Cerebellar nuclear complex (tissue), 1 donor: ENCODE measurements at places on chromosomes 12 and 14.

GRCh38 chr12:14931359-14931758 lies 7.0 kb downstream of the ERP27 start:
- no peak for DNase-seq

DNA sequence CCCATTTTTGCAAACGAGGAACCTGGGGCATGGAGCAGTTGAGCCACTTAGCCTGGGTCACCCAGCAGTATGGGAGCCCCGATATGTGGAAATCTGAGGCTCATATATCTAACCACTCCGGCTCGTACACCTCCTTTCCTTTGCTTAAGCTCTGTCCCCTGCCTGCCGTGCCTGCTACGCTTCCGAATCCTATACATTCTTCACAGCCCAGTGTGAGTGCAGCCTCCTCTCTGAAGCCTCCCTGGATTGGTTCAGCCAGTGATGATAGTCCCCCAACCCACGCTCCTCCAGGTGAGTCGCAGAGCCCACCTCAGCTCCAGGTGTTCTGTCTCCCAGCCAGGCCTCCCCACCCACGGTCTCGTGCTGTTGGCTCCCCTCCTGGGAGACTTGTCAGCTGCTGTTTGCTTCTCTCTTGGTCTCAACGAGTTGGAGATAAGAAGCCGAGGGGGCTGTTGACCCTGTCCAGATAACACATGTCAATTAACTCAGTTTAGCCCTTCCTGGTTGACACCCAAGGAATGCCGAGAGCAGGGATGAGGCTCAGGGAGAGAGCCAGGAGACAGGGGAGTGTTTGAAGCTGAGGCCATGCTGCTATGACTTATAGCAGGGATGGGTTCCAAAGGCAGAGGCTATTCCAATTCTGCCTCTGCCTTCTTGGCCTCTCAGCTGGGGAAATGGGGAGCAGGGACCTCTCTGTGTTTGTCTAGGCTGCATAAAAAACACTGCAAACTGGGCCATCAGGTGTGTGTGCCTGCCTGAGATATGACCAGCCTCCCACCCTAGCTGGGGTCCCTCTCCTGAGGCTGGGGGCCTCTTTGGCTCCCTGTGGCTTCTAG lies 19.0 kb downstream of the SDSL start:
- no peak for DNase-seq

- DNase-seq, result no peak
Measured at GRCh38 chr12:56816491-56816890, 53.4 kb downstream of the HSD17B6 start.

DNA sequence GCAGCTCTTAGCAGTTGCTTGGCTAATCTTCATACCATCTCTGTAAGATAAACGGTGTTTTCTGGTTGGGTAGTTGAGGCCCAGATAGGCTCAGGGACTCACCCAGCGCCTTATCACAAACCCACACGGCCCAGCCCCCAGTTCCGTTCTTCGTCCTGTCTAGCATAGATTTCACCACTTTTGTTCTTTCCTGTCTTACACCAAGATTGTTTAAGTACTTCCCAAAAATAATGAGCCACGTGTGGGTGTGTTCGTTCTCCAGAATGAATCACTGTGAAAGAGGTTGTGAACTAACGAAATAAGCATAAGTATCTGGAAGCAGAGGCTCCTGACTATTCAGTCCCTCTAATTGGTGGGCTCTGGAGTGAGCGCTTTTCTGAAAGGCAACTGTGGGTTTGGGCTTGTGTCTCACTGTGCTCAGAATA lies 21.4 kb downstream of the ACVR1B start:
- no peak for DNase-seq

DNA sequence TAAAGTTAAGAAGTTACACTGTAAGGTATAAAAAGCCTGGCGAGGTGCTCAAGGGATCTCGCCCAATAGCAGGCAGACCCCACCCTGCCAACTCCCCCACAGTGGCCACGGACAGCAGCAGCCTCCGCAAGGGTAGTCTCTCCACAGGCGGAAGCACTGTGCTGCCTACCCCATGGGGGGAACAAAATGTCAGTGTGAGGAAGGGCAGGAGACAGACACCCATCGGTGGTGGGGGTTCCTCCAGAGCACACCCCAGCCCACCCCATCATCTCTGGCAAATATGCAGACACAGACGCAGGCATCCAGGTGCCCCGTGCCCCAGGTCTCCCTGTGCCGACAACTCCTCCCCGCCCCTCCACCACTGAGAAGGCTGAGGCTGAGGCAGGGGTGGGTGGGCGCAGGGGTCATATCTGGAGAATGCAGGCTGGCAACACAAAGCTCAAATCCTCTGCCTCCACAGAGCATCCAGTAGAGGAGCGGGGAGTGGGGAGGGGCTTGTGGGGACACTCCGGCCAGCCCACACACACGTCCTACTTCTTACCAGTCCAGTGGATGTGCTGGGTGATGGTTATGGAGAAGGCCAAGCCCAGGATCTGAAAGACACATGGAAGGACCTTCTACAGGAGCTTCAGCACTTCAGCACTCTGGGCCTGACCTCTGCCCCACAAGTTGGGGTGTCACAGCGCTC lies 68.3 kb upstream of the DDX11 start:
- DNase-seq, result no peak

DNA sequence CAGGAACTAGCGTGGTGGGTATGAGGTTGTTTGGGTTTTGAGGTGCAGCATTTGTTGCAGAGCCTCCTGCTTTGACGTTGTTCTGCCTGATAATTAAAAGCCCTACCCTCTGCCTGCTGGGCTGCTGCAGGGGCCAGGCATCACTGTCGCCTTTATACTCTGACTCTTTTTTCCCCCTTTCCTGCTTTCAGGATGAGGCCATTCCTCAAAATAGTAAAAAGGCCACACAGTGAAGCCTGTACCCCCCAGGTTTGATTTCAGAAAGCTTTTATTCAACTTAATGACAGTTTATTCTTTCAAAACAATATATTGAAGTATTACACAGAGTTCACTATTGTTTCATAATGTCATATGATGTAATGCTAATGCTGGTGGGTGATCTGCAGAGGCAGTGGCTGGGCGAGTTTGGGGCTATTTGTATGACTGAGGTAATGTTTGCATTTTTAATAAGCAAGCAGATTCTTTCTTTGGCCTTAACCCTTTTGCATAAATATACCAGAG lies 9.1 kb downstream of the BORCS5 start:
- no peak for DNase-seq

- DNase-seq, result no peak
Measured at GRCh38 chr14:42428996-42429395, 822.3 kb downstream of the LRFN5 start.

DNA sequence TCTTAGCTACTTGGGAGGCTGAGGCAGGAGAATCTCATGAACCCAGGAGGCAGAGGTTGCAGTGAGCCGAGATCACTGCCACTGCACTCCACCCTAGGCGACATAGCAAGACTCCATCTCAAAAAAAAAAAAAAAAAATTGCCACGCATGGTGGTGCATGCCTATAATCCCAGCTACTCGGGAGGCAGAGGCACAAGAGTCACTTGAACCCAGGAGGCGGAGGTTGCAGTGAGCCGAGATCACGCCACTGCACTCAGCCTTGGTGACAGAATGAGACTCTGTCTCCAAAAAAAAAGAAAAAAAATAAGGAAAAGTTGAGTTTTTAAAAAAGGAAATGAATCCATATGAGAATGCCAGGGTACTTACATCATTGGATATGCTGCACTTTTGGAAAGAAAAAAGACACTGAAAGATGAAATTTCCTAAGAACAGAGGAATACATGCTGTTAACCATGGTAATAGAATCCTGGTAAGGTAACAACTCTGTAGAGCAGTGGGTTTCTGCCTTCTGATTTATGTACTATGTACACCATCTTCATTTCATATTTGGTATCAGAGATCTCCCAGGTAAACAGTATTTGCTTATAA lies 222.7 kb downstream of the ERC1 start:
- no peak for DNase-seq

DNA sequence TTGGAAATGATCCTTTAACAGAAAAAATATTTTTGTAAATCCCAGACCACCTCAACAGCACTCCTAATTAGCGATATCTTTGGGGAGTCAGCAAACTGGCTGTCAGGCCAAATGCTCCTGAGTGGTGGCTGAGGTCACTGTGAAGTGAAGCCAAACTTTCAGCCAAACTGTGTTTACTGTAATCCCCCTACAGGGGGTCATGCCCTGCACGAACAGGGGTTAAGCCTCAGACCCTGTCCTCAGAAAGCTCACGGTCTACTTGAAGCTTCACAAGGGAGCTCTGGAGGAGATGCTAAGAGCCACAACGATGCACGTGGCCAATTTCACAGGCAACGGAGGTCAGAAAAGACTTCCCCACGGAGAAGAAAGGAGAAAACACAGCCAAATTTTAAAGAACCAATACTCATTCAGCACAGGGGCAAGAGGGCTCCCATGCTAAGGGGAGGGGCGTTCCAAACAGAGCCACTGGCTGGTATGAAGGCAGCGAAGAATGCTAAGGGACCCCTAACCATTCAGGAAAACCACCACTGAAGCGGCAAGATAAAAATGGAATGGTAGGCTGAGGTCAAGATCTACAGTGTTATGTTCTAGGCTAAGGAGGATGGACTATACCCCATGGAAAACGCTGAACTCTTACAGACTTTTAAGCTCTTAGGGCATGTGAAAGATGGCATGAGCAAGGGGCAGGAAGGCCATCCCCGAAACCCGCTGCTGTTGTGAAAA lies 105.4 kb downstream of the ITPR2 start:
- no peak for DNase-seq

GRCh38 chr12:128905003-128905544 lies 51.8 kb downstream of the GLT1D1 start:
- DNase-seq, result no peak

DNA sequence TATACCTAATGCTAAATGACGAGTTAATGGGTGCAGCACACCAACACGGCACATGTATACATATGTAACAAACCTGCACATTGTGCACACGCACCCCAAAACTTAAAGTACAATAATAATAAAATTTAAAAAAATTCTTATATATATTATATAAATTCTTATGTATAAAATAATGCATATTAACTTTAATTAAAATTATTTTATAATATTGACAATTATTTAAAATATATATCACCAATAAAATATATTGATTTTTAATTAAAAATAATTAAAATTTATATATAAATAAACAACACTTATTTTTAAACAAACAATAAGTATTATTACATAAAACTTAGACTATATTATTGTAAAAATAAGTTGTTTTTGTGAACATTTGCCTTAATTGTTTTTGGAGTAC lies 188.8 kb downstream of the SYT1 start:
- DNase-seq, result no peak

DNA sequence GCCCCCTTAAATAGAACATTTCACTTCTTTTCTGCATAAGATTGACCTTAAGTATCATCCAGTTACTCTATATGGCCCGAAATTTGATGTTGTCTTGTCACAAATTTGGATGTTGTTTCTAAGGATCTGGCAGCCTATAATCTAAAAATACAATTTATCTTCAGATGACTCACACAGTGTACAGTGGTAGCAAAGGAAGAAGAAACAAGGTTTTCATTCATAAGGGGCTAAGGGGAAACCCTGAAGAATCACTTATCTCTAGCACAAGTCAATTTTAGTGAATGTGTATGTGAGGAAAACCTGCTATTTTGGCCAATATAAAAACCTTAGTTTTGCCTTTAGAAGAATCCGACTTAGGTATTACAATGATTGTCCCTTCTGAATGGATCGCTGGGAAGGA lies 606.3 kb upstream of the LRFN5 start:
- no peak for DNase-seq

DNA sequence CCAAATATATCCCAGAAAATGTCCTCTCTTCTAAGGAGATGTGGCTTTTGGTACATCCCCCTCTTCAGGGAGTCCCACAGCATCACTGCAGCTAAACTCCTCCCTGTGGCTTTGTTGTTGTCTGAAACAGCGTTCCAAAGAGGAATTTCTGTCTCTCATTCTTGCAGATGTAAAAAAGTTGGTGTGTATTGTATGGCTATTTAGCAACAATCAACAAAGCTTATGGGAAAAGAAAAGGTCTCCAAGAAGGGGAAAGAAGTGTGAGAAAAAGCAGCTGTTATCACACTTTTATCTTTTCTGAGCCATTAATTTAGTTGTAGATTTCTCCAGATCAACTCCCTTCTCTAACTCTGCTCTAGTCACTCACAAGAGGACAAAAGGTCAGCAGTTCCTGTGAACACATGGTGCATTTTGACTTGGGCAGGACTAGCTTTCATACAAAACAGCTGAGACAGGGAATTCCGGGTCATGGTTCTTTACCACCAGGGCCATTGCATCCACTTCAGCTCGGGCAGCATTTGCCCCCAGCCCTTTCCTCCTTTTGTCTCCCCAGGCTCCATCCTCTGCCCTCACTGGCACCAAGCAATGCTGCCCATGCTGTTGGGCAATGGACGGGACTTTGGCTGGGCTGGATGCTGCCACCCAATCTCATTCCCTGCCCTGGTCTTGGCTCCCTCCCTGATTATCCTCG lies 184.7 kb downstream of the TMX1 start:
- DNase-seq, result no peak

DNA sequence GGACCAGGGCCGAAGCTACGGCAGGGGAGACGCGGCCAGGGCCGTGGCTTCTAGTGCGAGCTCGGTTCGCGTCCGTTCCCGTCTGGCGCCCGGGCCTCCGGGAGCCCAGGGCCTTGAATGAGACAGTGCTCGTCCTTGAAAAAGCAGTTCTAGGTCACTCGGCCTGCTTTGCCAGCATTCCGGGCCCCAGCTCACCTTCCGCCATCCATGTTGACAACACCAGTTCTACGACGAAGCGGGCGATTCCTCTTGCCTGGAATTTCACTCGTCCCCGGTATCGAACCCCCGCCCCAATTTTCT lies 4.5 kb downstream of the OR10AD1 start:
- no peak for DNase-seq

- no peak for DNase-seq
Measured at GRCh38 chr14:76828339-76829012, 2.3 kb downstream of the LRRC74A start.

GRCh38 chr12:5203274-5203673 lies 159.6 kb downstream of the KCNA5 start:
- no peak for DNase-seq

- DNase-seq, result no peak
Measured at GRCh38 chr14:99063620-99064225, 208.3 kb downstream of the BCL11B start.

- no peak for DNase-seq
Measured at GRCh38 chr12:68234140-68234539, 8.5 kb upstream of the IL26 start.

- DNase-seq, result no peak
Measured at GRCh38 chr12:90940872-90941499, 14.0 kb downstream of the CCER1 start.

DNA sequence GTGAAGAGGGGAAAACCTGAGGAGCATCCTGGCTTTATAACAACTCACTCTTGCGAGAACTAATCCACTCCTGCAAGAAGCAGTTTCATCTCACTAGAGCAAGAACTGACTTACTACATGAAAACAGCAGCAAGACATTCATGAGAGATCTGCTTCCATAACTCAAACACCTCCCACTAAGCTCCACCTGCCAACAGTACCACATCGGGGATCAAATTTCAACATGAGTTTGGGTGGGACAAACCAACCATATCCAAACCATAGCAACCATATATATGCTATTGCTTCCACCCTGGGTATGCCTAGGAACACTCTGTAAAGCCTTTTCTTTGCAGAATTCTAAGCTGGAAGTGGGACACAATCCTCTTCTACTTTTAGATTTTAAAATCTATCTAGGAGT lies 13.9 kb upstream of the AVPR1A start:
- no peak for DNase-seq
